Stimulated activated CD4-positive, alpha-beta T cell treated with anti-CD3 and anti-CD28 coated beads, Interleukin-1b, Interleukin-23, amount 100 ng/mL, for 48 hours (primary cell): ENCODE measurements at places on chromosomes 5 and 9.
A peak's percentile ranks its signal among the peaks of the same experiment; 100 is the strongest.

- no peak for DNase-seq
These were observed 201.8 kb upstream of the IER5L start for GRCh38 chr9:129379886-129380285.

- DNase-seq = no peak
These were observed 248.9 kb downstream of the CWC27 start for GRCh38 chr5:65017636-65018035.

DNA sequence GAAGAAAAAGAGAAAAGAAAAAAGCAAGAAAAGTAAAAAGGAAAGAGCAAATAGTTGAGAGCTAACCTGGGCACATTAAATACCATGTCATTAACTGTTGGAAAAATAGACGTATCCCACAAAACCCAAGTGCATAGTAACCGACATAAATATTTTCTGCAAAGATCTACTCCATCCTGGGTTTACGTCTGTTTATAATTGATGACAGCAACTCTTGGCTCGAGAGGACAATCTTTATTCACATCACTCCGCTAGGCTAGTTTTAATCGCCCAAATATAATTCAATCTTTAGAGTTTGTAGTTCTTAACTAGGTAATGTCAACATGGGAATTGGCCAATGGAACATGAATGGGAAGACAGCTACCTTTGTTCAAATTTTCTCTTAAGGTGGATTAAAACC, 321.7 kb upstream of the TNC start:
- no peak for DNase-seq

DNA sequence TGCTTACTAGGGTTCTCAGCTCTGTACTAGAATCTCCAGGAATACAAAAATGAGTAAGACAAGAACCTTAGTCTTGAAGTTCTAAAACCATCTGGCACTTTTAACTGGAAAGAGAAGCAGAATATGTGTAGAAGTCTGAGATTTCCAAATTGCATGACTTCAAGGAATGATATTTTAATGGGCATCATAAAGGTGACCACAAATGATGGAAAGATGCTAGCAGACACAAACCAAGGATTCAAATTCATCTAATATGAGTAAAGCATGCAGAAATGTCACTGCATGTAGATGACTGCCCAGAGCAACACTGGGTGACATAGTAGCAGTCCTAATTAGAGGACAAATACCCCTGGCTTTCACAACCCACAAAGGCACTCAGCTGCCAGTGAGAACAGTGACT, 117.2 kb downstream of the RPS23 start:
- no peak for DNase-seq

DNA sequence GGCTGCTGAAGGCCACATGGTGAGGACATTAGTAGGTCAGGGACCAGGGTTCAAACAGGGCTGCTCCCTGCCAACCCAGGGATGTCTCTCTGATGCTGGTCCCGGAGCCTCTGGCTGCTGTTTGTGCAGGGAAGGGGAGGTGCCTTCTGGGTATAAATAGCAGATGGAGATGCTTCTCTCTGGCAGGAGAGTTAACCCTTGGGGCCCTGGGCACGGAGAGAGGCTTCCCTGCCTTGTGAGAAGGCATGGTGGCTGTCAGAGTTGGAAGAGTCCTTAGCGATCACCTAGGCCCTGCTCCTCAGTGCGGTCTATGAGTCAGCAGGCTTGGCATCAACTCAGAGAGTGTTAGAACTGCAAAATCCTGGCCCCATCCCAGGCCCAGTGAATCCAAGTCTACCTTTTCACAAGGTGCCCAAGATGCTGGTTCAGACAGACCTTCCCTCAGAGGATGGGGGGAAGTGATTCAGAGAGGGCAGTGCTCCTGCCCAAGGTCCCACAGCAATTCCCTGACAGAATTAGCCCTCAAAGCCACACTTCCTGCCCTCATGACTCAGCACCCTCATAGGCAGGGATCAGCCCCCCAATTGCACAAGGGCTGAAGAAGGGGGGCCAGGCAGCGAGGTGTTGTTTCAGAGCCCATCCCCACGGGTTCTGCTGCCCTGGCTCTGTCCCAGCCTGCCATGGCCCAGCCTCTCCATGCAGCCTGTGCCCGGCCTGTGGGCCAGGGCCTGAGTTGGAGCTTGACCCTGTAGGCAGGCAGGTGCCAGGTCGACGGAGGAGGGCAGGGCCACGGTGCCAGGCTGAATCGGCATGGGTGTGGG, 25.6 kb downstream of the CAMK2A start:
- DNase-seq = no peak

DNA sequence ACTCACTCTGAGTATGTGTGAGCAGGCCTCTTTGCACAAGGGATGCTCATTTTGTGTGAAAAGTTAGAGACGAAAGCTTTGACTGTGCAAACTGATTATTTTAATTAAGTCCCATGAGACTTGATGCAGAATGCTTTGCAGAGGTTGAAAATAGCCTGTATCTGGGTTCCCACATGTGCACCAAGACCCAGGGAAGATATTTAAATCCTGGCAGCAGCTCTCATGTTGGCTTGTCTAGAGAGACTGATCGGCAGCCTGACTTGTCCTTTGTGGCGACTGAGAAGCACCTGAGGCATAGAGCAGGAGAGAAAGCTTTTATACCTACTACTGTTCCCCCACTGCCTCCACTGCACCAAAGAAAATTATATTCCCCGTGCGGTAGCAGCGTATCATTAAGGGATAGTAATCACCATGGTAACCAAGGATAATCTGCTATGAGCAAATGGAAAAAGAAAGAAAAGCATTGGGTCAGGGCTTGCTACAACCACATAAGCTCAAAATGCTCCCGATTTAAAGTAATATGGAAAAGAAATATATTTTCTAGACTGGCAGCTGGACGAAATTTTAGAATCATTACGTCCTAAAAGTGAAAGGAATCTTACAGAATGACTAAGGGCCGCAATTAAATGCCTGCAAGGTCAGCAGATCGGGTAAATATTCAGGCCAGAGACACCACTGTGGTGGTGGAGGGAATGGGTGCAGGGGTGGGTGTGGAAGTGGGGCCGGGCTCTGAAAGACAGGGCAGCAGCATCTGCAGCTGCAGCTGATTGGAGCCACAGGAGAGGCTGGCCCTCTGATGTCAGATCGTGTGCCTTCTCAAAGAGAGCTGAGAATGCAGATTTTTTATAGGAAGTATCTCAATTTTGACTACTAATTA, 135.3 kb upstream of the EPB41L4A start:
- DNase-seq = no peak

GRCh38 chr9:106019702-106020101, 325.4 kb downstream of the TMEM38B start:
- DNase-seq = no peak

- DNase-seq = no peak
These were observed 36.0 kb downstream of the PRDM6 start for GRCh38 chr5:123124859-123125595.

DNA sequence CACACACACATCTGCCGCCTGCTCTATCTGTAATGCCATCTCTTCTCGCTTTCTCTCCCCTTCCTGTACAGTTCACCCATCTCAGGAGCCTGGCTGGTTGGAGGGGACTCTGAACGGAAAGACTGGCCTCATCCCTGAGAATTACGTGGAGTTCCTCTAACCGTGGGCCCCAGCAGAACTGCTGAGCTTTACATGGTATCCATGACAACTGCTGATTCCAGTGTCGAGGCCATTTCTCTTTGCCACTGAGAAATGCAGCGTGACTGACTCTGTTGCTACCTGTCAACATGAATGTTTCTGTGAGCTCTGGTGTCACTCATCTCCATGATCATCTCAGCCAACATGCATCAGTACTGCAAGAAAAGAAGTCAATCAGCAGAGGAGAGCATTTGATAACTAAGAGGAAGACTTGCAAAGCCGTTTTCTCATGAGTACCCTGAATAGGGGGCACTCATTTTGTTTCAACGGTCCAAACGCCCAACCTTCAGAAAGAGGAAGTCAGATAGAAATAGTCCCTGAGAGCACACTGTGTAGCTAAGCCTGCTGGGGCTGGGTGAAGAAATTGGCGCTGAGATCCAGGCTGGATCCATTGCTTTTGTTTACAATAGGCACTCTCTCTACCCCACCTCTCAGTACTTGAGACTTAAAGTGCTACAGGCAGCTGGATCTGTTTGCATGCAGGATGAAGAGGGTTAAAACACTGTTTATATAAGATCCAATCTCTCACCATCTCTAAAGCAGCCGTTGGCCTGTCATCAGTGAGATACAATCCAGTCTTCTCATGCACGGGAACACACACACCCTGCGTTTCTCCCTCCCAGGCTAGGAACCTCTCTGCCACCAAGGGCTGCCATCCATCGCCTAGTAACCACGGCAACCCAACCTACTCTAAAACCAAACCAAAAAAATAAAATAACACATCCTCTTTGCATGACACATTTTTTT, 180.9 kb downstream of the NR3C1 start:
- DNase-seq = peak; percentile 53

DNA sequence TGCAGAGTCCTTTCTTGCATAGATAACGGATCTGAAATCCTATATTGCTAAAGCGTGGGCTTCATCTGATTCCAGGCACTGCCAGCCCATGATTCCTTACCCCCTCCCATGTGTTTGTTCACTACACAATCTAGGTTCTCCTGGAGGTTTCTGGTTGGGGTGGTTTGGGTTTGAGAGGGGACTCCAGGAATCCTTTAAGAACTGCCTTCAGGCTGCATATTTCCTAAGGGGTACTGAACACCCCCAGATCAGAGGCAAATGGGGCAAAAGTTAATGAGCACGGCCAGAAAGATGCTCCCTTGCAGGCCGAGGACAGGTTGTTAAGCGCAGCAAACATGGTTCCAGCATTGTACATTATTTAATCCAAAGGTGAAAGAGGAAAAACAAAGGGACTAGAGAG, 9.9 kb downstream of the NR2F1 start:
- no peak for DNase-seq

DNA sequence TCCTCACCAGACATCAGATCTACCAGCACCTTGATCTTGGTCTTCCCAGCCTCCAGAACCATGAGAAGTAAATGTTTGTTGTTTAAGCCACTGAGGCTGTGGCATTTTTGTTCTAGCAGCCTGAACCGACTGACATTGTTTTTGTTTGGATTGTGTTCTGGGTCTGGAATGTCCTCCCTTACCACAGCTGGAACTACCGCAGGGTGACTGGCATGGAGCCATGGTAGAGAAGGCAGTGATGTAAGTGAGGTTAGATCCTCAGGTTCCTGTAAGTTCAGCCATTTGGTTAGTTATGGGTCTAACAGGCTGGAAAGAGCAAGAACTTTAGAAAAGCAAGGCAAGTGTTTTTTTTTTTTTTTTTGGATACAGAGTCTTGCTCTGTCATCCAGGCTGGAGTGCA, 209.3 kb downstream of the DAB2IP start:
- DNase-seq = no peak
